ENCODE measurements at places on chromosomes 1 and 21. TPM values are rescaled to one million over a fixed set of nuclear protein-coding genes. Genes with fewer than 3 reads are reported as not detected.

The KCNE2 gene
- not detected for total RNA-seq

The C1QB gene
- total RNA-seq = 121 TPM

The KRTAP11-1 gene
- total RNA-seq = not detected

The C8A gene
- total RNA-seq = not detected

DNA sequence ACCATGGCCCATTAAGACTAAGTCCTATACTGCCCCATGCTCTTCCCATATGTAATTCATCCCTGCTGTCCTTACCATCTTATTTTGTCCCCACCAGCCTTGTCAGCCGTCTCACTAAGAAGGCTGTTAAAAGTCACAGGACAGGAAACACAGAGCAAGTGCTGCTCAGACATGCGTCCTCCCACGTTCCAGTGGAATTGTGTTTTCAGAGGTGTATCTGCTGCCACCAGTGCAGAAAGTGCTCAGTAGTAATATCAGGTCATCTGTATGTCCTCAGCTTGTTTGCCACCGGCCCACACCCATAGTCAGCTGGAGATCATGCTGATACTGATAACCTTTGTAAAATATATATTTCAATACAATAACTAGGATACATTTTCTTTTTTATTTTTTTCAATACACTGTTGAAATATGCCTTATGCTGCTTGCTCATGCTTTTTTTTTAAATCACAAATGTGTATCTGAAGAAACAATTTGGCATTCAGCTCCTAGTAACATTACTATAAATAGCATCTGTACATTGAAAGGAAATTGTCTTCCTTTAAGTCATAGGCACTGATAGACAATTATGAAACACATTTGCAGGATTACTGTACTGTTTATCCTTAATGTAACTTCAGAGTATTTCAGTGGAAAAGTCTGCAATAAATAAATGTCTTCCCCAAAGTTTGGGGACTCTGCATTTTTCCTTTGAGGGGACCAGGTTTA, 156.9 kb downstream of the EDEM3 start:
- no peaks in the 10 kb centered on the region for H3K27me3 ChIP-seq
- H3K4me3 ChIP-seq = no peak overlapping the region
- no peak overlapping the region for H3K27ac ChIP-seq
- peaks cover 17% of the 10 kb centered on the region for H3K4me1 ChIP-seq

DNA sequence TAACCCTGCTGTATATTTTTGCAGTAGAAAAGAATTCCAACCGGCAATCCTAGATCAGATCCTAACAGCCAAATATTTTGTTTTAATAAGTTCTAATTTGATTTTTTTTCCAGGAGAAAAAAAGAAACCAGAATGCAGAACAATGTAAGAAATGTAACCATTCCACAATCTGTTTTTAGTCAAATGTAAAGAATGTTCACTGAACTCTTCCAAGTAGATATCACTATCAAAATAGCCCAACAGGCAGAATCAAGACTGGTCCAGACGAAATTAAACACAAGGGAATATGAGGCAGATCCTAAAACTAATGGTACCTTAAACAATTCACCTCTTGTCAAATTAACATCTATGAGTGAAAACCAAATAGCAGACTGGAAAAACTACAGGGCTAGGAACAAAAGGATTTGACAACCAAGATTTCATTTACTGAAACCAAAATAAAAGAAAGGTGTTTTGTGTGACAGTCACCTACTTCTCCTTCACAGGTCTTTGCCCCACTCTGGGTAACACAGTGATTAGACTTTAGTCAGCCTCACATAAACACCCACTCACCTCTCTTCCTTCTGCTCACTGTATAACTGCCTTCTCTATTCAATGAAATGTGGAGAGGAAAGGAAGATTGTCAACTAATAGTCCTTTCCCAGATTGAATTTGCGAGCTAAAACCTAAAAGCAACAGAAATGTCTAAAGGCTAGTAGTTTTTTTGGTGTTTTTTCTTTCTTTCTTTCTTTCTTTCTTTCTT, 137.9 kb downstream of the FAF1 start:
- H3K27me3 ChIP-seq = no peaks in the 10 kb centered on the region
- no peaks in the 10 kb centered on the region for H3K36me3 ChIP-seq
- peaks cover 15% of the 10 kb centered on the region for H3K4me1 ChIP-seq
- no peak for DNase-seq
- H3K27ac ChIP-seq = no peak overlapping the region

DNA sequence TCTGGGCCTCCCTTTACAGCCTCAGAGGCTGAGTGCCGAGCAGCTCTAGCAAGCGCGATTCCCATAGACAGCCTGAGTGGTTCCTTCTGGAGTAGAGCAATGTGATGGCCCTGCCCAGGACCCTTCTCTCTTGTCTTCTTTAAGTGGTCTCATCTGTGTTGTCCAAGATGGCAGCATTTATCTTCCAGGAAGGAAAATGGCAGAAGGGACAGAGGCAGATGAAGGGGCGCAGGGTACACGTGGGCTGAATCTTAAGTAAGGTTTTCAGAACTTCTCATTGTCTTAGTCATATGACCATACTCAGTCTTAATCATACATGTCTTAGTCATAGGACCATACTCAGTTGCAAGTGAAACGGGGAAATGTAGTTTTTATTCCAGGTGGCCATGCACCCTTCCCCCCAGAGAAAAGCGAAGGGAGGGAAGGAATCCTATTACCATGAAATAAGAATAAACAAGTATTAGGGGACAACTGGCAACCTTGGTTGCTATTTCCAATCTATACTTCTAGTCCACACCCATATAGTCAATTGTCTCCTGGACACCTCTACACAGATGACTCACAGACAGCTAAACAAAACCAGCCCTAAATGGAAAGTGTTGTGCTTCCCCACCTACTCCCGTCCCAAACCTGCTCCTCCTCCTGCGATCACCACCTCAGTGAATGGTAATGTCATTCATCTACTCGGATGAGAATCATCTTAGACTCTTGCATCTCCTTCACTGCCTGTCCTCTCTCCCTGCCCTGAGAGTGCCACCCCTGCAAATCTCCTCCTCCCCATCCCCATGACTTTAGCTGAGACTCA, 13.3 kb downstream of the OVAAL start:
- H3K4me3 ChIP-seq = no peak overlapping the region
- H3K4me1 ChIP-seq = peaks cover 4% of the 10 kb centered on the region
- no peaks in the 10 kb centered on the region for H3K36me3 ChIP-seq
- H3K27me3 ChIP-seq = no peaks in the 10 kb centered on the region
- DNase-seq = no peak

GRCh38 chr1:46301808-46302640, 1.4 kb downstream of the LRRC41 start:
- peaks cover 22% of the 10 kb centered on the region for H3K4me1 ChIP-seq
- peaks cover 16% of the 10 kb centered on the region for H3K36me3 ChIP-seq
- no peaks in the 10 kb centered on the region for H3K27me3 ChIP-seq
- peak overlapping the region; percentile 90 for H3K4me3 ChIP-seq

GRCh38 chr1:113282008-113282892, 108.1 kb upstream of the MAGI3 start:
- no peaks in the 10 kb centered on the region for H3K27me3 ChIP-seq
- peaks cover 3% of the 10 kb centered on the region for H3K4me1 ChIP-seq
- no peak overlapping the region for H3K4me3 ChIP-seq
- DNase-seq = no peak
- no peaks in the 10 kb centered on the region for H3K36me3 ChIP-seq

DNA sequence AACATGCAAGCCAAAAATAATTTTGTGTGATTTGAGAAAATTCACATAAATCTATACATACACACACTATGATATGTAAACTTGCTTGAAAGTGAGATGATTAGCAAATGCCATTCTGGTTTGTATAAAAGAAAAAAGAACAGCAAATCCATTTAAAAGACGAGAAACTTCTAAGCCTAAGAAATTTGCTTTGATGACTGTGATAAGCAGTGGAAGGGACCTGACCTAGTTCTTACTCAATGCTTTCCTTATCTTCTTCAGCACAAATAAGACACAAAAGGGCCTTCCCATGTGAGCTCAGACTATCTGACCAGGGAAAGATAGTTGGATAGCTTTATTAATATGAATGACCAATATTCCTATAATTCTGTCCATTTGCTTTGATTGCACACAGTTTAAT, 25.3 kb upstream of the NMNAT2 start:
- H3K36me3 ChIP-seq = no peaks in the 10 kb centered on the region
- no peak overlapping the region for H3K4me3 ChIP-seq
- H3K27ac ChIP-seq = no peak overlapping the region
- H3K4me1 ChIP-seq = no peaks in the 10 kb centered on the region
- H3K27me3 ChIP-seq = no peaks in the 10 kb centered on the region

- no peak overlapping the region for H3K27ac ChIP-seq
- no peak overlapping the region for H3K4me3 ChIP-seq
- DNase-seq = no peak
- no peaks in the 10 kb centered on the region for H3K27me3 ChIP-seq
These were observed 15.9 kb downstream of the PLEKHA6 start for GRCh38 chr1:204343802-204344201.

GRCh38 chr1:220655961-220656740, 34.0 kb upstream of the C1orf115 start:
- H3K36me3 ChIP-seq = peaks cover 51% of the 10 kb centered on the region
- no peak overlapping the region for H3K4me3 ChIP-seq
- no peaks in the 10 kb centered on the region for H3K27me3 ChIP-seq
- H3K4me1 ChIP-seq = peaks cover 8% of the 10 kb centered on the region
- H3K27ac ChIP-seq = no peak overlapping the region
- no peak for DNase-seq

- H3K27me3 ChIP-seq = no peaks in the 10 kb centered on the region
- no peaks in the 10 kb centered on the region for H3K36me3 ChIP-seq
- H3K4me1 ChIP-seq = peaks cover 31% of the 10 kb centered on the region
- H3K4me3 ChIP-seq = no peak overlapping the region
These were observed 27.8 kb downstream of the SLC26A9 start for GRCh38 chr1:205915354-205915990.

GRCh38 chr1:21823980-21824702, 12.1 kb downstream of the LDLRAD2 start:
- H3K4me1 ChIP-seq = peaks cover under 1% of the 10 kb centered on the region
- no peak overlapping the region for H3K4me3 ChIP-seq
- H3K27ac ChIP-seq = no peak overlapping the region
- H3K36me3 ChIP-seq = peaks cover 85% of the 10 kb centered on the region
- H3K27me3 ChIP-seq = no peaks in the 10 kb centered on the region

DNA sequence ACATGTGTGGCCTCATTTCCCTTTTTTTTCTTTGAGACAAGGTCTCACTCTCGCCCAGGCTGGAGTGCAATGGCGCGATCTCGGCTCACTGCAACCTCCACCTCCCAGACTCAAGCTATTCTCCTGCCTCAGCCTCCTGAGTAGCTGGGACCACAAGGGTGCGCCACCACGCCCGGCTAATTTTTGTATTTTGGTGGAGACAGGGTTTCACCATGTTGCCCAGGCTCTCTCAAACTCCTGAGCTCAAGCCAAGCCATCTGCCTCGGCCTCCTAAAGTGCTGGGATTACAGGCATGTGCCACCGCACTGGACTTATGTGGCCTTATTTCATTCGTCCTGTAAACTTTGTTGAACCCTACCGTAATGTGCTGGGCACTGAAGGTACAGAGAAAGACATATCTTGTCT, 569 bp upstream of the WARS2 start:
- peaks cover 6% of the 10 kb centered on the region for H3K36me3 ChIP-seq
- peaks cover 45% of the 10 kb centered on the region for H3K4me1 ChIP-seq
- DNase-seq = no peak
- no peaks in the 10 kb centered on the region for H3K27me3 ChIP-seq
- H3K4me3 ChIP-seq = peak overlapping the region; percentile 69

GRCh38 chr1:10253755-10254154, 43.4 kb downstream of the KIF1B start:
- no peak for DNase-seq
- H3K36me3 ChIP-seq = peaks cover 30% of the 10 kb centered on the region
- no peak overlapping the region for H3K4me3 ChIP-seq
- H3K27me3 ChIP-seq = no peaks in the 10 kb centered on the region

DNA sequence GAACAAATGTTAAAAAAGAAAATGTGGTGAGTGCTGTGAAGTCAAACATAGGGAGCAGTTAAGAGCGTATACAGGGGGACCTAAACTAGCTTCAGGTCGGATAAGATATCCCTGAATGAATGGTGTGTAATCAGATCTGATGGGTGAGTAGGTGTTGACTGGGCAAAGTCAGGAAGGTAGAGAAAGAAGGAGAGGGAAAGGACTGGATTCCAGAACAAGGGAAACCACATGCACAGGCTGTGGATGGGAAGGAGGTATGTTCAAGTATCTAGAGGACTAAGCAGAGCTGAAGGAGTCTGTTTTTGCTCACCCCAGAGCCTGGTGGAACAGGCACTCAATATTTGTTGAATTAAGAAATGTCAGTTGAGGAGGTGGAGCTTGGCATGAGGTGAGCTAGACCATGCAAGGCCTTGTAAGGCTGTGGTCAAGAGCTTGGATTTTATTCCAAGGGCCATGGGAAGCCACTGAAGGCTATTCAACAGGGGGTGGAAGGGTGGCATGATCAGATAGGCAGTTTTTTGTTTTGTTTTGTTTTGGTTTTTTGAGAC, 27.4 kb downstream of the MAP7D1 start:
- H3K27me3 ChIP-seq = no peaks in the 10 kb centered on the region
- H3K4me1 ChIP-seq = peaks cover 12% of the 10 kb centered on the region
- H3K27ac ChIP-seq = peak overlapping the region; percentile 22
- no peak overlapping the region for H3K4me3 ChIP-seq
- H3K36me3 ChIP-seq = peaks cover 35% of the 10 kb centered on the region

- H3K27me3 ChIP-seq = no peaks in the 10 kb centered on the region
- no peak for DNase-seq
- no peaks in the 10 kb centered on the region for H3K4me1 ChIP-seq
- H3K27ac ChIP-seq = no peak overlapping the region
- H3K36me3 ChIP-seq = no peaks in the 10 kb centered on the region
- no peak overlapping the region for H3K4me3 ChIP-seq
These were observed 73.1 kb upstream of the CACHD1 start for GRCh38 chr1:64396817-64397216.

- peak; percentile 23 for DNase-seq
- H3K36me3 ChIP-seq = no peaks in the 10 kb centered on the region
These were observed 33.2 kb upstream of the CD55 start for GRCh38 chr1:207288315-207288714.

GRCh38 chr1:43171312-43171875, 696 bp downstream of the EBNA1BP2 start:
- no peak for DNase-seq
- H3K27me3 ChIP-seq = no peaks in the 10 kb centered on the region

DNA sequence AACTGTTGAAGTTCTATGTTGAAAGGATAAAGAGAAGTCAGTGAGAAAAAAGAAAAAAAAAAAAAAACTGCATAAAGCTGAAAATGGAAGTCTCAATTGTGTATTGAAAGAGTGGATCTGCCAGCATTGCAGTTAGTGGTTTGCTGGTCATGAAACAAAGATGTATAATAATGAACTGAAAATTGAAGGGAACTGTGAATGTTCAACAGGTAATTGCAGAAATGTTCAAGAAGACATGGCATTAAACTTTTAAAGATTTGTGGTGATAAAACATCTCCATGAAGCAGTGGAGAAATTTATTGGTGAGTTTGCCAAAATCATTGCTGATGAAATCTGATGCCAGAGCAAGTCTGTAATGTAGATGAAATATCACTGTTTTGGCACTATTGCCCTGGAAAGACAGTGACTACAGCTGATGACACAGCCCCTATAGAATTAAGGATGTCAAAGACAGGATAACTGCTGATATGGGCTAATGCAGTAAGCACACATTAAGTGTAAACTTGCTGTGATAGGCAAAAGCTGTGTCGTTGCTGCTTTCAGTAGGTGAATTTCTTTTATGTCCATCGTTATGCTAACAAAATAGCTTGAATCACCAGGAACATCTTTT, 71.0 kb downstream of the RD3 start:
- no peak overlapping the region for H3K4me3 ChIP-seq
- H3K4me1 ChIP-seq = no peaks in the 10 kb centered on the region
- H3K36me3 ChIP-seq = no peaks in the 10 kb centered on the region
- no peak overlapping the region for H3K27ac ChIP-seq
- DNase-seq = no peak

GRCh38 chr1:220970311-220970710, 91.1 kb downstream of the HLX start:
- peak; percentile 10 for DNase-seq
- no peaks in the 10 kb centered on the region for H3K27me3 ChIP-seq
- H3K4me1 ChIP-seq = no peaks in the 10 kb centered on the region
- H3K36me3 ChIP-seq = no peaks in the 10 kb centered on the region
- no peak overlapping the region for H3K4me3 ChIP-seq

Measured in heart left ventricle (tissue), 16 donors.